ENCODE measurements at places on chromosomes 6 and 20.

GRCh38 chr6:48641544-48641943, 530.5 kb upstream of the PTCHD4 start:
- DNase-seq, result no peak

GRCh38 chr6:121349596-121349995, 15.3 kb upstream of the TBC1D32 start:
- no peak for DNase-seq

DNA sequence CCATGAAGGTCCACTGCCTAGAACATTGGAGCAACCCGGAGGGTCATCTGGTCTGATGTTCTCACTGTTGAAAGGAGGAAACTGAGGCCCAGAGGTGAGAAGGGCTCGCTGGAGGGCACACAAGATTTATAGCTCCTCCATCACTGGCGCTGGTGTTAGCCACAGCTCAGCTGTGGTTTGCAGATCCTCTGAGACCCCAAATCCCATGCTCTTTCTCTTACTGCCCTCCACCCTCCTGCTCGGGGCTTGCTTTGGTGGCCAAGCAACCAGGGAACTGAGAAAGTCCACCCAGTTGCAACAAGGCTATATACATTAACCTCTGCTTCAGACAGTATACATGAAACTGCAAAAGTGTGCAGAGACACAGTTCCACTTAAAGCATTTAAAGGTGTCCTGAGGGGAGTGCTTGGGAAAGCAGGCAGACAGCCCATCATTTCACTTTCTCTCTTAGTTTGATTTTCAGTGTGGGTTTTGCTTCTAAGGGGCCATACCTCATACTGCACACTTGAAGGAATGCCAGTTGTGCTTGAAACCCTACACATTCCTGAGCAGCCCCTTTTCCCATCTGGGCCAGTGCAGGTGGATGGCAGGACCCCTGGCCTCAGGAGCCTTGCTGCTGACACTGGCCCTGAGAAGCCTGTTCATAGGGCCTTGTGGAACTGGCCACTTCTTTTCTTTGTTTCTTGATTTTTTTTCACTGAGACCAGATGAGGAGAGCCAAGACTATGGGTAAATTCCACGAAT, 347.6 kb downstream of the CDC5L start:
- DNase-seq, result no peak

GRCh38 chr6:138428944-138429598, 25.0 kb downstream of the HEBP2 start:
- no peak for DNase-seq

GRCh38 chr20:57986666-57987065, 241.8 kb downstream of the ANKRD60 start:
- no peak for DNase-seq

GRCh38 chr20:10536531-10536930, 101.4 kb downstream of the SLX4IP start:
- no peak for DNase-seq

DNA sequence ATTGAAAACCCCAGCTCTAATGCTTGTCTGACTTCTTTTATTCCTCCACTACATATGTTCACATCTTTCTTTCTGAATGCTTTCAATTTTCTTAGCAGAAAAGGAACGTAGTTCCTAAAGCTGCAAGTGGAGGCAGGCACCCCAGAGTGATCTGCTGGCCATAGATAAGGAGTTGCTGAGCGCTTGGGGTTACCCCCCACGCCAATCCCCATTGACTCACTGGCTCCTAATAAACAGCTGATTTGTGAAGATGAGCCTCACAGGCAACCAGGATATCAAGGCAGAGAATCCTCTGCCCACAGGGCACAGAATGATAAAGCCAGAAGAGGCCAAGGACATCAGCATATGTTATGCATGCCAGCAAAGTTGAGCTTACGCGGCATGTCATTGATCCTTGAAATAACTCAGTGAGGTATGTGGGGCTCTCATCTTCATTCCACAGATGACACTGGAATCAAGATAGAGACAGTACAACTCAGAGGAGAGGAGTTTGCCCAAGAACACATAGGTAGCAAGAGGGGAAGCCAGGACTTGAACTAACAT, 129.1 kb upstream of the PTPRT start:
- no peak for DNase-seq

DNA sequence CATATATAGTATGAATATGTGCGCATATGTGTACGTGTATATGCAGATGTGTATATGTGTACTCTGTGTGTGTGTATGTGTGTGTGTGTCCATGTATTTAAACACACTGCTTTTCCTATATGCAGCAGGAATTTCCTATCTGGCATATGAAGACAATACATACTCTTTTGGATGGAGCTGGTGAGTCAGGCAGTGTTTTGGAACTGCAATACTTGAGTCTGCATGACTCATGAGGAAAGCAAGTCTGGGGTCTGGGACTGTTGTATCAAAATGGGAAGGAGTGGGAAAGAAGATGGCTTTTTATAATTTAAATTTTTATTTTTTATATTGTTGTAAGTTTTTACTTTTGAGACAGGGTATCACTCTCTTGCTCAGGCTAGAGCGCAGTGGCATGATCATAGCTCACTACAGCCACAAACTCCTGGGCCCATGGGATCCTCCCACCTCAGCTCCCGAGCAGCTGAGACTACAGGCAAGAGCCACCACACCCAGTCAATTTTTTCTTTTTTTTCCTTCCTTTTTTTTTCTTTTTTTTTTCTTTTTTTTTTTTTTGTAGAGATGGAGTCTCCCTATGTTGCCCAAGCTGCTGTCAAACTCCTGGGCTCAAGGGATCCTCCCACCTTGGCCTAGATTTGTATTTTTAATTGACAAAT, 72.2 kb downstream of the ATXN1 start:
- DNase-seq, result no peak

GRCh38 chr6:14386263-14386662, 268.7 kb downstream of the CD83 start:
- no peak for DNase-seq

- no peak for DNase-seq
Observed at GRCh38 chr20:38346741-38347140, 459 bp downstream of the LBP start.

DNA sequence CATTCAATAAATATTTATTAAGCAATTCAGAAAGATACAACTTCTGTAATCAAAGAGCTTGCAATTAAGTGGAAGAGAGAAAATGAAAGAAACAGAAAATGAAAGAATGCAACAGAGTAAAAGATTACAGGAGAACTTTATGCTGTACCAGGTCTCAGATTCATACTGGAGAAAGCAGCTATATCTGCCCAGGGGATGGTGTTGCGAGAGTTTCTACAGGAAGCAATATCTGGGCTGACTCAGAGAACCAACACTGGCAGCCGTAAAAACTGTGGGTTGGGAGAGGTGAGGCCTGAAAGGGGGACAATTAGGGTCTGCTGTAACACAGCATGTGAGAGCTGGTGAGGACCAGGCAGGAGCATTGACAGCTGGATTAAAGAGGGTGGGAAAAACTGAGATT, 256.7 kb upstream of the TCF21 start:
- DNase-seq, result no peak

- DNase-seq, result no peak
Observed at GRCh38 chr6:148814082-148814790, 67.4 kb downstream of the UST start.

DNA sequence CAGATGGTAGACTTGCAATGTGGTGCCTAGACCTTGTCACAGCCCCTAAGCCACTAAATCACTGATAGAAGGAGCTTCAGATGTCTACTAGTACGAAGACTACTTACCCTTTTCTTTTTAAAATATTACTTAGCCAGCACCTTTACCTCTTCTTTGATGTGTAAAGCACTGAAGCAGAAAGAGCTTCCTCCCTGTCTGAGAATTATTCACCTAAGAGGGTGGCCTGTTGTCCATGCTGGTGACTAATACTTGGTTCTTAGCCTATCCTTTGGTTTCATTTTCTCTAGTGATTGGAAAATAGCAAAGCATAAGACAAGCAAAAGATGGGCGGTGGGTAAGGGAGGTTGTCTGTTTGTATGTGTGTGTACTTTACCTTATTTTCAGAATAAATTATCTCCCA, 794.6 kb downstream of the TFAP2A start:
- no peak for DNase-seq

- DNase-seq, result no peak
Observed at GRCh38 chr6:169899481-169900145, 148.2 kb downstream of the ERMARD start.

DNA sequence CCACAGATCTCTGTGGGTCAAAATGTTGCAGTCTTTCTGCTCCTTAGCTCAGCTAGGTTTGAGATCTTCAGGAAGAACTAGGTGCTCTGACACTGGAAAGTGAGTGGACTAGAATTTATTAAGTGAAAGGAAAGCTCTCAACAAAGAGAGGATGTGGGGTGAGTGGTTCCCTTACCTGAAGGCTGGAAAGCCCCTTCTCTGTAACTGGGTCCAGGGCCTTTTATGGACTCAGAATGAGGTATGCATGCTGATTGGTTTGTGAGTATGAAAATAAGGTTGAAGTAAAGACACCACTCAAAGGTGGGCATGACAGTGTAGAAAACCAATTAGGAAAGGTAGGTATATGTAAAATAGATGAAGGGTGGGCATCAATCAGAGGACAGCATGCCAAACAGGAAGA, 485.5 kb downstream of the CD109 start:
- no peak for DNase-seq

DNA sequence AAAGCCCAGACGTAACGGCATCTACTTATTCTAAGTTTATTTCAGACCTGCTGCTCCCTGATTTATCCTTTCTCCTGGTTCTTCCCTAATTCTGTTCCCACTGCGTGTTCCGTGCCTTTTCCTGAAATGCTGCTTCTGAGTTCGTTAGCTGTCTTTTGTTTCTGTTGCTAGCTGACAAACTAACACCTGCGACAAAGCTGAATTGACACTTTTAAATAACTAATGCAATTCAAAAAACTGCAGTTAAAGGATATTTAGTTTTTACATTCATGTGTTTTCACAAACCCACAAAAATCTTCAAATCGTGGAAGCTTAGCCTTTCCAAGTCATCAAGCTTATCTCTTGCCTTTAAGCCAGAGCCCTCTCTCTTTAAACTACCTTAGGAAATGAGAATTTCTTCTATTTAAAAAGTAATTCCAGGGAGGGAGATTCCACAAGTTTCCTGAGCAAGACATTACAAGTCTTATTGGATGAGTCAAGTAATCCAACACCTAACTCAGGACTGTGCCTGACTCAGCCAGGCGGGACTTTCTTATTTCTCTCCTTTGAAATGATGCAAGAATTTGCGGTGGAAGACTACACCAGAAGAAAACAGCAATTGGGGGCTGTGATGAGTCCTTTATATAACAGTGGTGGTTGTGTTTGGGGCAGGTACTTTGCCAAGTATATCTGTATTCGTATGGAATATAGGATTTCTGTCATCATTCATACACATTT, 6.3 kb downstream of the ADTRP start:
- DNase-seq, result no peak

GRCh38 chr6:155962276-155962675, 506.6 kb upstream of the NOX3 start:
- DNase-seq, result no peak

GRCh38 chr20:199996-200395, 10.5 kb upstream of the DEFB128 start:
- DNase-seq, result no peak

- no peak for DNase-seq
Observed at GRCh38 chr6:107196152-107196551, 80.8 kb upstream of the BEND3 start.

- no peak for DNase-seq
Observed at GRCh38 chr6:170162775-170163404, 128.0 kb downstream of the DLL1 start.

DNA sequence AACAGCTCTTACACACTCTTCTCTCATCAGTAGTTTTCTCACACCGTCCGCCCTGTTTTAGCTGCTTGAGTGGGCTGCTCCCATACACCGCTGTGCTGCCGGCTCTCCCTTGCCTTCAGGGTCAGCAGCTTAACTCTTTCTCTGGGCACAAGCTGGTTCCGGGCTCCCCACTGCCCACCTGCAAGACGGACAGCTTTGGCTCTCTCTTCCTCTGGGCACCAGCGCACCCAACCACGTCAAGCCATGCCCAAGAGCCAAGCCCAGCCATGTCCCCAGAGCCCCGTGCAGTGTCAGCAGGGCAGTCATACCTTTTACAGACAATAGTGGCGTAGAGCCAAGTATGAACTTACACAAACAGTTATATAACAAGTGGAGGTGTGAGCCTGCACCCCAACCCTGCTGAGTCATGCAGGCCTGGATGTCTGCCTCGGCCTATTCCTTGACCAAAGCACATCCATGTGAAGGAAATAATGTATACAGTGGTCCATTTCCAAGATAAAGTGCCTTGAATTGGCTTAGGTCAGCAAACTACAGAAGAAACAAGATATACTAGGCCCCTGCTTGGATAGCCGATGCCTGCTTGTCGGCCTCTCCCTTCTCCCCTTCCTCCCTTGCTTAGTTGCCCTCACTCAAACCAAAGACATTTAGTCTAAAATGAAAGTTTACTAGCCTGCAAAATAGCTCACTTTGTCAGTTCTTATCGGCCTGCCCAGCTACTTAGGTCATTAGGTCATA, 89.3 kb downstream of the JPH2 start:
- DNase-seq, result no peak

- DNase-seq, result no peak
Observed at GRCh38 chr20:11267762-11268335, 594.0 kb upstream of the JAG1 start.

DNA sequence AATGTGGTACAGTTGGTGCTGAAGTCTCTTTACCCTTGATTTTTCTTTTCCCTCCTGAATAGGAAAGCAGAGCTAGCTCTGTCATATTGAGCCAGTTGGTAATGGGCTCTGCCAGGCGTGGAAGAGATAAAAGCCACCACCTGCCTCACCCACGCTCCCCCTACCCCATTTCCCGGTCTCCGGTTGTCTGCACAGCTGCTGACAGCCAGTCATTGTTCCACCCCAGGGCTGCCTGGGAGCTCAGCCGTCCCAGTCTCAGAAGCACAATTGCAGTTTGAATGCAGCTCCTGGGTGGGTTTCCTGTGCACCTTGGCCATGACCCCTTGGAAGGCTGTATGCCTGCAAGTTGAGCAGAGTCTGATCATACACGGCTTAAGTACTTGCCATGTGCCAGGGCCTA, 675.2 kb upstream of the FLRT3 start:
- no peak for DNase-seq

DNA sequence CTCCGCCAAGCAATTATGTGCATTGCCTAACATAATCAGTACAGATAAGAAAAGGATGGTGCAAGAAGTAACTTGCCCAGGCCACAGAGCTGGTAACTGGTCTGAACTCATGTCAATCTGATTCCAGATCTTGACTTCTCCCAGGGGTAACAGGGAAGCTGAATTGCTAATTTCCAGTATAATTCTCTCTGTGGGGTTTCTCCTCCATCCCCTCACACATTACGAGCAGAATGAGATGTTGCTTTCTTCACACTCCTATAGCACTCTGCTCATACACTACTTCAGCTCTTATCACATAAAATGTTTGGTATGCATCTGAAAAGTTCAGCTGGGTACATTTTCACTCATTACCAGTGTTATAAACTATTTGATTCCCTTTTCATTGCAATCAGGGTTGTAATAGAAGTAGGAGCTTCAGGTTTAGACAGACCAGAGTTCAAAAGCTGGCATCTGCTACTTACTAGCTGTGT, 24.0 kb upstream of the LRRC1 start:
- DNase-seq, result no peak
